Activated naive CD4-positive, alpha-beta T cell treated with anti-CD3 and anti-CD28 coated beads, Interleukin-2, amount 10 ng/mL, durations not matched to agents 7 days and 5 days (primary cell): ENCODE measurements at places on chromosomes 5 and 9.
A peak's percentile ranks its signal among the peaks of the same experiment; 100 is the strongest.

DNA sequence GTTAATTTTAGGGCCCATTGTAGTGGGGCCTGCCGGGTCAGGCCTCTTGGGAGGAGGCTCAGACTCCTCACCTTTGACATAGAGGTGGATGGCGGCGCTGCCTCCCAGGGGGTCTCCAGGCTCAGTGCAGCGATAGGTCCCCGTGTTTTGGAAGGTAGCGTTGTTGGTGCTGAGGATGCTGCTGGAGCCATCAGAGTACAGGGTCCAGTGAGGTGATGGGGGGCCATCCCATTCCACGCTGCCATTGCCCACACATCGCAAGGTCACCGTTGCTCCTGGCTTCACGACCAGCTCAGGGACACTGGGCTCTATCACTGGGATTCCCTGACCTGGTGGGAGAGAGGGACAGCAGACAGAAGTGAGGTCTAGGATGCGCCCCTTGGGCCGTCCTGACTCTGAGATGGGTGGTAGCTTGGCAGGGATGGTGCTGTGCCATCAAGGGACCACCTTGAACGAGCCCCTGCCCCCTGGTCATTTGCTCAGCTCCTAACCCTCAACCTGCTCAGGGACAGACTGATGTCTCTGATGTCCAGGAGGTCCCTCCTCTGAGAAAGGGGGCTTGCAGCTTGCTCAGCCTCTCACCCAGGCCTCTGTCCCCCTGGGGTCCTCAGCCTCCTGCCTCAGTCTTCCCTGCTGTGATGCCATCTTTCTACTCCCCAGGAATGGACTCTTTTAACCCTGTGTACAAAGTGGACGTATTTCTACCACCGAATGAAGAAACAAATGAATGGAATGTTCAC lies 5.5 kb downstream of the CSF1R start:
- no peak for DNase-seq

- DNase-seq, result no peak
Observed at GRCh38 chr5:144169904-144170275, 569 bp downstream of the YIPF5 start.

DNA sequence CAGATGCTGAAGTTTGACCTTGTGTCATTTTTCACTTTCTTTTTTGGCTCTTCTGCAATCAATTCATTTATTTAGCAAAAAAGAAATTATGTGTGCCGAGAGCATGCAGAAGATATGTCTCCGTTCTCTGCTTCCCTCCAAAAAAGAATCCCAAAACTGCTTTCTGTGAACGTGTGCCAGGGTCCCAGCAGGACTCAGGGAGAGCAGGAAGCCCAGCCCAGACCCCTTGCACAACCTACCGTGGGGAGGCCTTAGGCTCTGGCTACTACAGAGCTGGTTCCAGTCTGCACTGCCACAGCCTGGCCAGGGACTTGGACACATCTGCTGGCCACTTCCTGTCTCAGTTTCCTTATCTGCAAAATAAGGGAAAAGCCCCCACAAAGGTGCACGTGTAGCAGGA lies 2.4 kb downstream of the FGFR4 start:
- DNase-seq, result no peak

DNA sequence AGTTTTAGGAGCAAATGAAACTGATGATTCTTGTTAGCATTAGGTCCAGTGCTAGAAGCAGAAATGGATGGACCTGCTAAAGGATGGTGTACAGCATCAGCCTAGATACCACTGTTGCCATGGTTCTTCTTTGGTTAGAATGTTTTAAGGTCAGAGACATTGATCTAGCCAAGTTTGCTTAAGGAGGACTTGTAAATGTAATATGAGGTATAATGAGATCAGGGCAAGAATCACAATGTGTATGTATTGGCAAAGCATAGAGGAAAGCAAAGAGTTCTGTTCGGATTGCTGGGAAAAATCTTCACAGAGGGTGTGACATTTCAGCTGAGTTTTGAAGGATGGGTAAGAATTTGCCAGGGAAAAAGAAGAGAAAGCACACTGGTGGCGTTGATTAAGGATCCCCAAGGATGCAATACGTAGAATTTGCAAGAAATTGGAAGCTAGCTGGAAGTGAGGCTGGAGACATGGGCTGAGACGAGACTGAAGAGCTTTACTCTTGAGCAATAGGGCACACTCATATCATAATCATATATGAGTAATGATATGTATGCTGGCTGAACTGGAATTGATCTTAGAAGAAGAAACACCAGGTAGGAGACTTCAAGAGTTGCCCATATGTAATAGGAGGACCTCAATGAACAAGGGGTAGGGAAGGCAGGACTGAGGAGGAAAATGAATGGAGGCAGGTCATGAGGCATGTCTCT lies 102.0 kb downstream of the ZNF462 start:
- DNase-seq, result no peak

- DNase-seq, result no peak
Observed at GRCh38 chr5:61673007-61673735, 341.1 kb downstream of the ZSWIM6 start.

GRCh38 chr9:124320062-124320973 lies 62.6 kb downstream of the NEK6 start:
- DNase-seq, result peak; percentile 63

- DNase-seq, result peak; percentile 42
Observed at GRCh38 chr5:148384380-148384737, 601 bp downstream of the FBXO38 start.

DNA sequence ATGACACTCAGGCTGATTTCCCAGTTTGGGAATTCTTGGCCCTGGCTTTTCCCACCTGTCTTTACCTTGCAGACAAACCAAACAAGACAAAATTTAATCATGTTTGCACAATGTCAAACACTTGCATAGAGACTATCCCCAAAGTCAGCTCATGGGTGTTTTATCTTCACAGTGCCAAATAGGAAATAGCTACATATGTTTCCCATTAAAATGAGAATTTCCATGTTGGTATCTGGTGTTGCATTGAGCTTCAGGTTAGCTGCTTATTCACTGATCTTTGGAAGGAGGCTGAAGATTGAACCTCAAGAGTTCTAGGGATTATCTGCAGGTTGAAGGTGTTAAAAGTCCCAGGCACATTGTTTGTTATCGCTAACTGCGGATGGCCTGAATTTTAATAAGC lies 19.5 kb downstream of the MAP1B start:
- no peak for DNase-seq

- no peak for DNase-seq
Observed at GRCh38 chr5:7828269-7828668, 22.7 kb downstream of the CFAP90 start.

DNA sequence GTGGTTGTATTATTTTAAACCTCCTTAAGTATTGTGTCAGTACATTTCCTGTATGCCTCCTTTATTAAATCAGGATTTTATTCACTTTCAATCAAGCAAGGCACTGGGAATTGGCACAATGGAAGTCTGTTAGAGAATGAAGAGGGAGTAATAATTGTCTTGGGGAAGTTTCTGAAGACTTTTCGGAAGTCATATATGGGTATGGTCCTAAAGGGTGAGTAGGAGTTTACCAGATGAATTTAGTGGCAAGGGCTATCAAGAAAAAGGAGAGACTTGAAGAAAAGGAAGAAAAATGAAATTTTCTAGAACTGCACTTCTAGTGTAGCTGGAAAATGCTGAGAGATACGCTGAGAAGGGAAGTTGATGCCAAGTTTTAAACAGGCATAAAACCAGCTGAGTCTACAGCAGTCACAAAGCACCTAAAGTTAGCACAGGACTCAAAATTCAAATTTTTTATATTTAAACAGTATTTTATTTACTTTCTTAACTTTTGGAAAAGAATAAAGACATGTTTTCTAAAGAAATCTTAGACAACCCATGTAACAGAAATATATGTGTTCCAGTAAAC lies 184.9 kb downstream of the SMC2 start:
- no peak for DNase-seq
